ENCODE measurements at places on chromosomes 2 and 18.

DNA sequence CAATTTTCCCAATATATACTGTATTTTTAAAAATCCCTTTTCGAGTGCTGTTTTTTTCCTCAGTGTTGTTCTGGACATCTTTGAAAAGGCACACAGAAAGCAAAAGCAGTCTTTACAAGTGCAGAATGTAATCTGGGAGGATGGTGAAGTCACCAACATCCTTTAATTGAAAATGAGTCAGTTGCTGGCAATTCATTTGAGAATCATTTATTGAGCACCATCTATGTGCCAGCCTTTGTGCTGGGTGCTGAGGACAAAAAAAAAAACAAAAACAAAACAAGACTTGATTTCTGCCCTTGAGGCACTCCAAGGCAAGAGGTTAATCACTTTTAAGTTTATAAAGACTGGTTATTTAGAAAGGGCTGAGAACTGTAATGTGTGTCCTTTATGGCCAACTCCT, 46.7 kb upstream of the ACVR1 start:
- no peak for DNase-seq

GRCh38 chr18:54140641-54141040, 83.8 kb downstream of the MBD2 start:
- no peak for DNase-seq

- DNase-seq: no peak
Measured at GRCh38 chr2:187586011-187586641, 31.9 kb upstream of the TFPI start.

GRCh38 chr2:86416146-86416545, 25.0 kb upstream of the KDM3A start:
- DNase-seq: no peak

- no peak for DNase-seq
Measured at GRCh38 chr2:178152033-178152432, 39.8 kb downstream of the RBM45 start.

DNA sequence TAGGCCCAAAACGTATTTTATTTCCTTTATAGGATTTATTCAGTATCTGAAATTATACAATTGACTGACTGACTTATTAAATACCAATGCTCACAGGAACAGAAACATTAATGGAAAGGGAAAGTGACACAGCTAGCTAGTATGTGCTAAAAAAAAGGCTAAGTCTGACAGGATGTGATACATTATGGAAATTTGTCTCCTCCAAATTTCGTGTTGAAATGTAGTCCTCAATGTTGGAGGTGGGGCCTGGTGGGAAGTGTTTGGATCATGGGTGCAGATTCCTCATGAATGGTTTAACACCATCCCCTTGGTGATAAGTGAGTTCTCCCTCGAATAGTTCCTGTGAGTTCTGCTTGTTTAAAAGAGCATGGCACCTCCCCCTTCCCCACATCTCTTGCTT, 70.6 kb upstream of the WDR75 start:
- DNase-seq: no peak

DNA sequence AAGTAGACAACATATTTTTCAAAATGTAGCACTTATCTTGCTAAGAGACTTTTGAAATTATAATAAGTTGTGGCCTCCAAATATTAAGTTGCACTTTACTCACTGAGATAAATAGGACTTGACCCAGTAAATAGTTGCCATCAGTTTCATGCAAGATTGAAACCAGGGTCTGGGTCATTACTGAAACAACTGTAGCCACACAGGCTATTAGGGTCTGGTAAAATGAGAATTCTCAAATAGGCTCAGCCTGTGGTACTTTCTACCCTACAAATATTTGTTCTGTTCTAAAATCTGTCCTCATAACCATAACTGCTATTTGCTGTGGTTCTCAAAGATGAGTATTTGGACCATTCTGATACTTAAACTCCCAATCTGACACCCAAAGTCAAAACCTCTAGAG, 115.4 kb upstream of the STK17B start:
- DNase-seq: no peak

Measured in activated CD4-positive, alpha-beta T cell treated with anti-CD3 and anti-CD28 coated beads for 1 hour (primary cell).